Adipocyte (in vitro differentiated cells): ENCODE measurements at places on chromosomes 16 and 17.
A peak's percentile ranks its signal among the peaks of the same experiment; 100 is the strongest.

GRCh38 chr16:24745791-24746190, 16.3 kb downstream of the TNRC6A start:
- DNase-seq: no peak

- no peak for DNase-seq
Measured at GRCh38 chr17:33210285-33210684, 82.8 kb downstream of the ASIC2 start.

DNA sequence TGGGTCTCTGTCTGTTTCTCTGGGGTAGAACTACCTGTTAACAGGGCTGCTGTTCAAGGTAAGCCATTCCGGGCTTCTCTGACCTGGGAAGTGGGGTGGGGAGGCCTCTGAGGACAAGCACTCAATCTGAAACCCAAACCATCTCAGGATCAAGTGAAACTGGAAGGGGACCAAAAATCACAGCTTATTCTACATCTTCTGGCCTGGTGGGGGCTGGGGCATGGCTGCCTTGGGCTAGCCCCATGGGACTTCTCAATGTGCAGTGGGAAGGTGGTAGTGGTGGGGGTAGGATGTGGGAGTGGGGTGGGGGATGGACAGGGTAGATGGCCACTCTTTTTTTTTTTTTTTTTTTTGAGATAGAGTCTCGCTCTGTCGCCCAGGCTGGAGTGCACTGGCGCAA, 5.5 kb downstream of the FLOT2 start:
- DNase-seq: no peak

DNA sequence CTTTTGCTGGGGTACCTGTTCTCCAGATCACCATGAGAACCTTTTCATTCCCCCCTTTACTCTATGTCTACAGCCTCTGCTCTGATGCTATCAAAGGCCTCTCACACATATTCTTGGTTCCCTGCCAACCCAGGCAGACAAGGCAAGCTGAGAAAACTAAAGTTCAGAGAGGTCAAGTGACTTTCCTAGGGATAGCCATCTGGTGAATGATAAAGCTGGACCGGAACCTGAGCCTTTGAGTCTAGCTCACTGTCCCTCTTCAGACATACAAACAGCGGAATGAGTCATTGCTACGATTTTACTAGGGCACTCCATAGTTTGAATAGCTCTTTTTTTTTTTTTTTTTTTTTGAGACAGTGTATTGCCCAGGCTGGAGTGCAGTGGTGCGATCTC, 73.3 kb downstream of the XYLT1 start:
- DNase-seq: peak; percentile 19

GRCh38 chr16:53041320-53042051, 11.2 kb downstream of the CHD9NB start:
- peak; percentile 75 for DNase-seq

DNA sequence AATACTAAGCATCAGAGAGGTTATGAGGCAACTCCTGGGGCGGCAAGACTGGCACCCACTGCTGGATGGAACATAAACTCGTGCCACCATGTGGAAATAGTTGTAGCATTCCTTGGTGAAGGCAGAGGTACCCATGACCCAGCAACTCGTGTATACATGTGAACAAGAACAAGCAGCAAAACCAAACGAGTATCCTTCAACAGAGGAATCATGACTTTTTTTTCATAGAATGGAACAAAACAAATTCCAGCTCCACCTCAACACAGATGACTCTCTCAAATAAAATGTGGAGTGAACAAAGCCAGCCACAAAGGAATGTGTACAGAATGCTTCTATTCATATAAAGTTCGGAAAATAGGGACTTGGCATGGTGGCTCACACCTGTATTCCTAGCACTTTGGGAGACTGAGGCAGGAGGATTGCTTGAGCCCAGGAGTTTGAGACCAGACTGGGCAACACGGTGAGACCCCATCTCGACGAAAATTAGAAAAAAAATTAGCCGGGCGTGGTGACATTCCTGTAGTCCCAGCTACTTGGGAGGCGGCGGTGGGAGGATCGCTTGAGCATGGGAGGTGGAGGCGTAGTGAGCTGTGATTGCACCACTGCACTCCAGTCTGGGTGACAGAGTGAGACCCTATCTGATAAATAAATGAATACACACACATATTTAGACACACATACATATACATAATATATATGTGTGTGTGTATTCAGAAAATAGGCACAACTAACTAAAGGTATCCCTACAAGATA, 35.3 kb downstream of the B9D1 start:
- peak; percentile 81 for DNase-seq

DNA sequence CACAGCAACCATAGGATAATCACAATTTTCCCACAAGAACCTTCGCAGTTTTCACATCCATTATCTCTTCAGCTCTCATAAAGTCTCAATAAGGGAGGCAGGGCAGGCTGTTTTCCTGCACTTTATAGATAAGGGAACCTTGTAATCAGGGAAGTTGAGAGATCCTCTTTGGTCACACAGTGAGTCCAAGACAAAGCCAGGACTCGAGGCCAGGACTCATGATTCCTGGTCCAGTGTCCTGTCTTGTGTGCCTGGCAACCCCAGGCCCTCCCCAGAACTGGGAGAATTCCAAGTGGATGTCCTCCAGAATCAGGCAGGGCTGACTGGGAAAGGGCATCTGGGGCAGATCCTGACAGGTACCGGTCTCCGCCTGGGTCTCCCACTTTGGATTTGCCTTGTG, 23.1 kb upstream of the PHF12 start:
- no peak for DNase-seq

- DNase-seq: no peak
Measured at GRCh38 chr16:88356124-88356726, 26.5 kb upstream of the ZNF469 start.

DNA sequence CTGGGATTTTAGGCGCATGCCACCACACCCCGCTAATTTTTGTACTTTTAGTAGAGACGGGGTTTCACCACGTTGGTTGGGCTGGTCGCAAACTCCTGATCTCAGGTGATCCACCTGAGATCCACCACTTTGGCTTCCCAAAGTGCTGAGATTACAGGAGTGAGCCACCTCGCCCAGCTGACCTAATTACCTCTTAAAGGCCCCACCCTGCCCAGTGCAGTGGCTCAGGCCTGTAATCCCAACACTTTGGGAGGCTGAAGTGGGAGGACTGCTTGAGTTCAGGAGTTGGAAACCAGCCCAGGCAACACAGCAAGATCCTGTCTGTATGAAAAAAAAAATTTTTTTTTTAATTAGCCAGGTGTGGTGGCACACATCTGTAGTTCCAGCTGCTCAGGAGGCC, 2.9 kb upstream of the COASY start:
- DNase-seq: no peak

- DNase-seq: peak; percentile 93
Measured at GRCh38 chr17:35747540-35748017, 5.5 kb downstream of the GAS2L2 start.

DNA sequence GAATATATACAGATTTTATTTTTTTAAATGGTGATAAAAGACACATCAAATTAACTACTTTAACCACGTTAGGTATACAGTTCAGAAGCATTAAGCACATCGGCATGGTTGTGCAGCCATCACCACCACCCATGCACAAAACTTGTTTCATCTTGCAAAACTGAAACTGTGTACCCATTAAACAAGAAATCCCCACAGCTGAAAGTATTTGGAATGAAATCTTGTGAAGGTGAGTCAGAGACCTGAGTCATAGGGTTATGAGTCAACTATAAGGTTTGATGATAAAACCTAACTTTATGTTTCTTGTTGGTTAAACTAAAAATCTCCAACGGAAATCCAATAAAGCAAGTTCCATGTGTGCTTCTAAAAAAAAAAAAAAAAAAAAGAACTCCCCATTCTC, 561.6 kb upstream of the PSMD7 start:
- DNase-seq: peak; percentile 60

GRCh38 chr17:48568499-48569239, 9.5 kb downstream of the HOXB4 start:
- DNase-seq: no peak

DNA sequence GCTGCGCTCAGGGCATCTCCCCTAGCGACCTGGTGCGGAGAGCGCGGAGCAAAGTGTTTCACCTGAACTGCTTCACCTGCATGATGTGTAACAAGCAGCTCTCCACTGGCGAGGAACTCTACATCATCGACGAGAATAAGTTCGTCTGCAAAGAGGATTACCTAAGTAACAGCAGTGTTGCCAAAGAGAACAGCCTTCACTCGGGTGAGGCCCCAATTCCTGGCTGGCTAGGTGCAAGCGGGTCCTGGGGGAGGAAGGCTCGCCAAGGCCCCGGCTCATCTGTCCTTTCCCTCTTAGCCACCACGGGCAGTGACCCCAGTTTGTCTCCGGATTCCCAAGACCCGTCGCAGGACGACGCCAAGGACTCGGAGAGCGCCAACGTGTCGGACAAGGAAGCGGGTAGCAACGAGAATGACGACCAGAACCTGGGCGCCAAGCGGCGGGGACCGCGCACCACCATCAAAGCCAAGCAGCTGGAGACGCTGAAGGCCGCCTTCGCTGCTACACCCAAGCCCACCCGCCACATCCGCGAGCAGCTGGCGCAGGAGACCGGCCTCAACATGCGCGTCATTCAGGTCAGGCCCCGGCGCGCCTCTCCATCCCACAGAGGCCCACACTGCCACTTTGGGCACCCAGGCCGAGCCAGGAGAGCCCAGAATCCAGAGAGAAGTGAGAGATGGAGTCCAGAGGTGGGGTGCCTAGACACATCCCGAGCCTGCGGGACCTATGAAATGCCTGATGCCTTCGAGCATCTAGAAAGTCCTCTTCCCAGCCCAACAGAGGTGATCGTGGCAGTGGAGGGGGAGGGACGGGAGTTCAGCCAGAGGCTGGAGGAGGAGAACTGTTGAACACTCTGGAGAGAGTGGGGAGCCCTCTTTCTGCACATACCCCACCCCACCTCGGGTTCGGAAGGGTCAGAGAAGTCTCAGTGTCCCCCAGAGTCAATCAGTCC, 3.3 kb downstream of the LHX1 start:
- no peak for DNase-seq

DNA sequence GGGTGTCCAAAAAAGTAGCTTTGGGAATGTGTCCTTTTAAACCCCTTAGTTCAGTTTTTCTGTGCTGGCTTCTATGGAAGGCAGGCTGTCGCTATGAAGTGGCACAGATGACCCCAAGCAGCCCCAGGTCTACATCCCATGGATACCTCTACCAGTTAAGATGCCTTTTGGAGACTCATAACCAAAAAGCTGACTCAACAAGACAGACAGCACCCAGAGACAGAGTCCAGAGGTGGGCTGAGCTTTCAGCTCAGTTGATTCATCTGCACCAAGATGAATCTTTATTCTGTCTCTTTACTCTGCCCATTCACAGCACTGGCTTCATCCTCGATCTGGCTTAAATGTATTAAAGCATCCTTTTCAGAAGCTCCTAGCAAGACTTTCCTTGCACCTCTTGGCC, 29.8 kb upstream of the RBBP6 start:
- DNase-seq: no peak

GRCh38 chr16:30000735-30001631, 4.9 kb downstream of the INO80E start:
- no peak for DNase-seq

DNA sequence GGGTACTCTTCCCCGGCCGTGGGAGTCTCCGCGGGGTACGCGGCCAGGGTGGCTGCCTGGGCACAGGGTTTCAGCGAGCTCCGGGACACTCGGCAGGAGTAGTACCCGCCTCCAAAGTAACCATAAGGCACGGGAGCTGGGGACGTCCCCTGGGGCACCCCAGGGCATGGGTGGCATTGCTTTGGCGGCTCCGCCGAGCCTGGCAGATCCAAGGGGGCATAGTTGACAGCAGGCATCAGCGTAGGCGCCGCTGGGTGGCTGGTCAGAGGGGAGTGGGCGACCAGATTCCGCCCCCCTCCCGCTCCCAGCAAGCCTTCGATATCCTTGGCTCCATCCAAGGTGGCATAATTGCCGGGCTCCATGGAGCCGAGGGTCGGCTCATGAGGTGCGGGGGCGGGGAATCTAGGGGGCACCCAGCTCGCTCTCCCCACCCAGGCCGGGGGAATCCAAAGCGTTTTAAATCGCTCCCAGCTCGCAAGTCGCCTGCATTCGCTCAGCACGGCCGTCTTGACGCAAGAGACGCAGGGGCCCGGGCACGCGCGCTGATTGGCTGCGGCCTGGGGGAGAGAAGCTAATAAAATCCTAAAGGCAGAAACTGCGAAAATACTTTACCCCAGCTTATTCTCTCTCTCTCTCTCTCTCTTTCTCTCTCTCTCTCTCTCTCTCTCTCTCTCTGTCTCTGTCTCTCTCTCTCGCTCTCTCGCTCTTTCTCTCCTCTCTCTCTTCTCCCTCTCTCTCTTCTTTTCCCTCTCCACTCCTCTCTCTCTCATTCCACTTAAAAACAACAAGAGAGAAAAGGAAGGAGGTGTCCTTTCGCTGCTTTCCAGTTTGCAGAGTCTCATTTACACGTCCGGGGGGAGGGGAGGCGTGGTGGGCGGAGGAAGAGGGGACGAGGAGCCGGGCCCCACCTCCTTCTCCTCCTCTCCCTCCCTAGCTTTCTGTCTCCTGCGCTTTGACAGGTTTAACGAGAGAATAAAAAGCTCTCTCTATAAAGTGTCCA, at the start of gene HOXB13:
TSS of gene HOXB13 (minus strand) at position 519 of the 1,000 bp plus-strand sequence. CDS start at position 362, 157 bp downstream.
- peak; percentile 27 for DNase-seq

- DNase-seq: peak; percentile 89
Measured at GRCh38 chr16:24986512-24987303, 28.5 kb downstream of the ARHGAP17 start.

DNA sequence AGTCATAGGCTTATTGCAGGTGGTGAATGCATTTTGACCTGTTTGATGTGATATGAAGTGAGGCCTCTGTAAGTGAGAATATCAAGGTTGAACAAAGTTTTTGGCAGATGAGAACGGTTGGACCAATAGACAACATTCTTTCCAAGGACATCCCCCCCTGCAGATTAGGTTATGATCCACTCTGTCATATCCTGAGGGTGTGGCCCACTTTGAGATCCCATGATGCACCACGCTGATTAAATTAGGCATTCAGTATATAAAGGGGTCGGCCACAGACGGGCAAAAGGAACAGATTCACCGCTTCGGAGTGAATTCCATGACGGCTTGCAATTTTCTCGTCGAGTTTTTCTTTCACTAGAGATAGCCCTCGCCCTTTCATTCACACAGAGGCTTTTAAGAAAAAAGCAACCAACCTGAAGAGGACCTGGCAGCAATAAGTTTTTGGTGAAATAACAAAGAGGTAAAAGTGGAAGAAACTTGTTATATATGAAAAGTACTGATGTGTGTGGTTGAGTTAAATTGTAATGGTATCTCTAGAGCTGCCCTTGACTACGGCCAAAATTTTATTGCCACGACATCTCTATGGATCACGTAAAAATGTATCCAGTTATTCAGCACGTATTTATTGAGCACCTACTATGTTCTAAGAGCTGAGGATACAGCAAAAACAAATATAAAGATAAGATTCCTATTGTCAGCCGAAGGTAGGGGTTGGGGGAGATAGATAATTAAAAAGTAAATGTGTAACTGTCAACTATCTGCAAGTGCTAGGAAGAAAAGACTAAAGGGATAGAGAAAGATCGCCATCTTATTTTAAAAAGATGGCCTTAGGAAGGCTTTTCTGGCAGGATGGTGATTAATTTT, 1.7 kb upstream of the RBBP6 start:
- no peak for DNase-seq
